ENCODE measurements at places on chromosomes 7 and 10.

DNA sequence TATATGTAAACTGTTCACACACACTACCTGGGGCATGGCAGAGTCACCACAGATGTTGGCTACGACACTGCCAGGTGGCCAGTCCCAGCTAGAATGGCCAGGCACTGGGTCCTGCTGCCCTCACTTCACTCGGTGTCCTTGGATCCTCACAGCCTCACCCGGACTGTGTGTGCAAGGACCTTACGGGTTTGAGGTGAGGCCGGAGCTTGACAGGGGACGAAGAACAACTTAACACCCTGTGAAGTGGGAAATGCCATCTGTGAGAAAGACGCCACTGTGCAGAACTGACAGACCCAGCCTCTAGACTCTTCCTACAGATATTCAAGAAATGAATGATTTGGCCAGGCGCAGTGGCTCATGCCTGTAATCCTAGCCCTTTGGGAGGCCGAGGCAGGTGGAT, 46.7 kb downstream of the KLRG2 start:
- no peak for DNase-seq

DNA sequence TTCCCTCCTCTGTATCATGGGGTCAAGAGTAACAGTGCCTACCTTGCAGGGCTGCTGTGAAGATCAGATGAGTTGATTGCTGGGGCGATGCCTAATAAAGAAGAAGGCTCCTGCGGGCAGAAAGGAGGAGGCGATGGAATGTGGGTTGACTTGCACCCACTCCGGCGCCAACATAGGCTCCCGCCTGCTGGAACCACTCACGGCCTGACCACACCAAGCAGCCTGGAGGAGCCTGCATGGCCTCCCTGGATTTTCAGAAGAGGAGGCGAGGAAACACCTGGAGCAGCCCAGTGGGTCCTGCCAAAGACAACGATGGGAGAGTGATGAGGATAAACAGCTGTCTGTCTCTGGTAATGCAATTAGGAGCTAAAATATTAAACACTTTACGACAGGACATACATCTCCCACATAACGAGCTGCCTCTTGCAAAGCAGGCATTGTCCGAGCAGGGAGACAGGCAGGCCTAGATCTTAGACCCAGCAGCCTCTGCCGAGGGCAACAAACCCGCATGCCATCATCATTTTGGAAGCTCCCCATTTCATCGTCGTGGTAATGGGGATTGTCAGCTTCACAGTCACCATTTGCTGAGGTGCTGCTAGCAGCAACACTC, 302.9 kb upstream of the ZMIZ1 start:
- DNase-seq = no peak

DNA sequence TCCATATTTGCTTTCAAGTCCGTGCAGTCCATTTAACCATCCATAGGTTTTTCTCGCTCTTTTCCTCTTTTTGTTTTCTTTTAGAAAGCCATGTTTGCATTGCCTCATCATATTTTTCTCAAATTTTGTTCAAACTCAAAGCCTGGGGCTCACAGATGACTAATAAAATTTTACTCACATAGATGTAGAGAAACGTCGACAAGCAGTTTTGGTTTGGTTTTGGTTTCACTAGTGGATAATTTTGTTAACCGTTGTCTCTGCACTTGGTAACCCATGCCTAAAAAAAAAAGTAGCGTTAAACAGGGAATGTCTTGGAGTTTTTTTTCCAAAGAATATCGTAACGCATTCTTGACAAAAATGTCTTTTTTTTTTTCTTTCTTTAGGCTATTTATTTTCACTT, 344.2 kb upstream of the GALNT17 start:
- no peak for DNase-seq

DNA sequence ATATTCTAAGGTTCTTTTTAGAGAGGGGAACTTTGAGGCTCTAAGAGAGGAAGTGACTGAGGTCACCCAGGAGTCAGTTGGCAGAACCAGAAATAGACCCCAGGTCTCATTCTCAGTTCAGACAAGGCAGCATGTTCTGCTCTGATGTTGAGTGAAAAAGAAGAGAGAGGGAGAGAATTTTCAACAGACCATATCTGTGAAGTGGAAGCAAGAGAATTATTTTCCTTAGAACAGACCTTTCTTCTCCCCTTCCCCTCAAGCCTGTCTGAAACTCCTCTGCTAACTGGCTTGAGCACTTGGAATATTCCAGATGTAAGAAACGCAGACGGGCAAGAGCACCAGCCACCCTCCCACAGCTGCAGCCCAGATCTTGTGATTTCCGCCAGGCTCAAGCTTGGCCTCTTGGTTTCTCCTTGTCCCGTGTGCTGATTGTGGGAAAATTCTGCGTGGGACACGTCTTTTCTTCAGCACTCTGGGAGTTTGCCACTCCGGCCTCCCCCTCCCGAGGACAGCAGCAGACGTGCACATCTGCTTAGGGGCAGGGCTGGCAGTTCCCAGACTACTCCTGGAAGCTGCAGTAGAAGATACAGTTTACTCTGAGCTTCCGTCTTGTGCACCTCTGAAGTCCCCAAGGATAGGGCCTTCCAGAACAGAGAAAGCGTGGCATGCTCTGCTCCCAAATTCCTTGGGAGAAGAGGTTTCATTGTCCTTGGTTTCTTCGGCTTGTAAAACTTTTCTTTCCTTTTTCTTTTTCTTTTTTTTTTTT, 22.7 kb upstream of the IKZF1 start:
- no peak for DNase-seq

DNA sequence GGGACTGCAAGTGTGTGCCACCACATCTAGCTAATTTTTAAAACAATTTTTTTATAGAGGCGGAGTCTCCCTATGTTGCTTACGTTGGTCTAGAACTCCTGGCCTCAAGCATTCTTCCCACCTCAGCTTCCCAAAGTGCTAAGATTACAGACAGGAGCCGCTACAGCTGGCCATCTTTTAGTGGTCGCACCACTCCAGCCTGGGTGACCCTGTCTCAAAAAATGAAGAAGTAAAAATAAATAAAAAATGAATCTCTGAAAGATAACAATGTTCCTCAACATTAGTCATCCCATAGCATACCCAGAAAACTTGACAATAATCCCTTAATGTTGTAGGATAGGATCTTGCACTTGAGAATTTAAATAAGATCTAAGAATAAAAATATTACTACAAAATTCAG, 18.2 kb downstream of the WBP1L start:
- no peak for DNase-seq

DNA sequence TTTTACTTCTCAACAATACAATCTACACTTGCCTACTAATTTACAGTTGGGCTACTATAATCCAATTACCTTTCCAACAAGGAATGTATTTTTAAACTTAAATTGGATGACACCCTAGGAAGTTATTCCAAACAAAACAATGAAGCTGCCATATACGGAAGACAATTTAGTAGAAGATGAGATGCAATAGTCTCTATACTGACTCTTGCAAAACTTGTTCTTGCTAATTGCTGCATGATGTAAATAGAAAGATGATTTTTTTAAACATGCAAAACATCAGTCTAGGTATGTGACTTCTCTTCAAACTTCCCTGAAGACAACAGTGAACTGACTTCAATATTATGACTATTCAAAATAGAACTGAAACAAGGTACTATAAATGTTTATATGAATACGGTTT, 17.6 kb downstream of the NT5C3A start:
- DNase-seq = no peak

DNA sequence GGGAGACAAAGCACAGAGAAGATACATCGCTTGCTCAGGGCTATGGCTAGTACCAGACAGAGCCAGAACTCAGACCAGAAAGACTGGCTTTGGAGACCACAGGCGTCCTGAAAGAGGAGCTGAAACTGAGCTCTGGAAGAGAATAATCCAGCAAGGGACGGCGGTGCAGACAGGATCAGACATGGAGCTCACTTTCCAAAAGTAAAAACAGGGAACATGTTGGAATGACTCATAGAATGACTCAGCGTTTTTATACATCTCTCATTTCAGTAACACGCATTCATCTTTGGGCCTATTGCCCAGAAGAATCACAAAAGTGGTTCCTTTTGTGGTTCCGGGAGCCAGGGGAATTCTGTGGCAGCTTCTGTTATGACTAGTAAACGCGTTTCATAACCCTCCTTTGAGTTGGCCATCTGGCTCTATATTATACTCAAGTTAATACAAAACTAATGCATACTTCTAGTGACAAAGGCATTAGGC, 37.2 kb downstream of the PLEKHS1 start:
- DNase-seq = no peak

GRCh38 chr10:17316488-17317170, 88.6 kb downstream of the VIM start:
- no peak for DNase-seq

DNA sequence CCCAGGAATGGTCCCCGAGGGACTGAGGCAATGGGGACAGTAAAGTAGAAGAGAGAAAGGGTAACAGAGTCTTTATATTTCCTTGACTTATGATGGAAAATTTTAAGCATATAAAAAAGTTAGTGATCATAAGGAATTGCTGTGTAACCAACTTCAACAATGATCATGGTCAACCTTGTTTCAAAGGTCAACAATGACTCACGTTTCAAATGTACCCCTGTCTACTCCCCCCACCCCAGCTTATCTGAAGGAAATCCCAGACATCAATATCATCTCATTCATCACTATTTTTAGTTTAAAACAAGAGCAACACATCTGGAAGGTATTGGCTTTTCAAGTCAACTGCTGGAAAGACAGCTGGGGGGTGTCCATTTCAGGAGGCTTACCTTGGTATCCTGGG, 92.9 kb downstream of the SMURF1 start:
- no peak for DNase-seq

GRCh38 chr7:157397036-157397720, 60.4 kb downstream of the DNAJB6 start:
- DNase-seq = no peak

DNA sequence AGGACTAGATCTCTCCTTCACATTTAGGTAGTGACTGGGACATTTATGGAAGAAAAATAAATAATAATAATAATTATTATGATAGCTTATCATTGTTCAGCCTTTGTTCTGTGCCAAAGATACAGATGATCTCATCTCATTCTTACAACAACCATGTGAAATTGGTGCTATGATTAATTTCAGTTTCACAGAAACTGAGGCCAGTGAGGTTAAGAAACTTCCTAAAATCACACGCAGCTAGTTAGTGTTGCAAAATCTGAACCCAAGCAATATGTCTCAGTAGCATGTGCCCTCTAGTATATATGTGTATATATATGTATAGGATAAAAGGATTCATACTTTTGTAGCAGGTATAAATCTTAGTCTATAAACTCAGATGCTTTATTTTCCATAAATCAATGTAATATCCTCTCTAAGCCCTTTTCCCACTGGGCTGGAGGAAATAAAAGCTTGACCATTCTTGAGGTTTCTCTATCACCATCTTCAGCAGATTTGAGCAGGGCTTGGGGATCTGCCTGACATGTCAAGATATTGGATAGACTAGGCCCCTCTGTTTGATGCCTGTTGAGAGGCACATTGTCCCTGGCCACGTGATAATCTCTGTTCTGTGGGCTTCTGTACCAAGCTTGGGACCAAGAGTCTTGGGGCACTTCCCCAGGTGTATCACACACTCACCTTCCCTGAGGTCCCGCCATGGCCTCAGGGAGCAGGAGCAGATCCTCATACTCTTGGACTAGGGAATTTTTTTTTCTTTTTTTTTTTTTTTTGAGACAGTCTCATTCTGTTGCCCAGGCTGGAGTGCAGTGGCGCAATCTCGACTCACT, 172.6 kb upstream of the NRP1 start:
- DNase-seq = no peak

DNA sequence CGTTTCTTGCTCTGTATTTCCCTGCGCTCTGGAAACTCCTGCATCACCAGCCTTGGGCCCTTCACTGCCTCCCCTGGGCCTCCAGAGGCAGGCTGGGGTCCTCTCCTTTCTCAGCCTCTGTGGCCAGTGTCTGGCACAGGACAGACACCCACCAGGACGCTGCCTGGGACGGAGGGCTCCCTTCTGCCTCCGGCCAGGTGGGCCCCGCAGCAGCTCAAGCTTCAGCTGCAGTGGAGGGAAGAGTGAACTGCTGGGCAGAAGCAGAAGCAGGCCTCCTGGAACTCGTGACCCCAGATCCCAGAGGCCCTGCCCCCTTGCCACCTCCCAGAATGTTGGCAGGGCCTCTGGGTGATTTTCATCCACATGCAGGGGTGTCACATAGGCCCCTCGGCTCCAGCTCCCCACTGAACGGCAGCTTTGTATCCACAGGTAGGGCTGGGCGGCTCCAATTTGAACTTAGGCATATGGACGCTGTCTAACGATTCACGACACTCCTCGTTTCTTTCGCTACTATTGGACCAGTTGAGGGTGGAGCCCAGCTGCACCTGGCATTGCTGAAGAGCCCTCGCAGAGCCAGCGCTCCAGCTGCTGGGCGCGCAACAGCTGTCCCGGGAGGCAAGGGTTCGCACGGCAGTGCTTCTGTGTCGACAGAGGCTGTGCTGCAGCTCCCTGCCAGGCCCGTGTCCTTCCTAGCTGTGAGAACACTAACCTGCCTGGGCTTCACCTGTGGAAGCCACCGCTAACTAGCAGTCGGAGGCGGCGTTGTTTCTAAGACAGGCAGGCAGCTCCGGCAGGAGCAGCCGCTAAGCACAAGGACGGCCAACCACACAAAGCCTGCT, 18.4 kb upstream of the GPR146 start:
- DNase-seq = no peak

DNA sequence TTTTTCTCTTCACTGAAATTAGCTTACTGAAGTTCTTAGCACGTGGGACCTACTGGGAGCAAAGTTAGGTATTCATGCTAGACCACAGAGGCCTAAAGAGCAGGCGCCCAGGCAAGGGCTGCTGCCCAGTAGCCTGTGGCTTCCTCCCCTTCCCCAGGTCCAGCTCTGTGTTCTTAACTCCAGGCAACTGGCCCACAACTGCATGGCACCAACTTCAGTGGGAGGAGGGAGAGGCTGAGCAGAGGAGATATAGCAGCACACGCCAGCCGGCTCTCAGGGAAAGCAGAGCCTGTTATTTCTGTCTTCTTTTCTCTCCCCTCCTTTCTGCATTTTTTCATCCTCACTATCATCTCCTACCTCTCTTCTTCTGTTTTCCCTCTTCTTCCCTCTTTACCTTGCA, 67.4 kb downstream of the PCGF5 start:
- DNase-seq = no peak

DNA sequence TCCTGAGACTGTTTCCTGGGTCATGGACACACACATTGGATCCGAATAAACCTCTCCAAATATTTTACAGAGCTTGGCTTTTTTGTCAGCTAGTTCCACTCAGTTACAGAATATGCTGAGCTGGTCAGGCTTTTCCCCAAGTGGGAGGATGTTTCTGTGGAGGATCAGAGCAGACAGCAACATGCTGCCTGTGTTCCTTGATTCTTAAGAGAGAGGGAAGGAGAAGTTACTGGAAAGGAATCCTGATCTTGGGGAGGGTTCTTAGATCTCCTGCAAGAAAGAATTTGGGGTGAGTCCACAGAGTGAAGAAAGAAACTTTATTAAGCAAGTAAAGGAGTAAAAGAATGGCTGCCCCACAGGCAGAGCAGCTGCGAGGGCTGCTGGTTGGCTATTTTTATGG, 76.8 kb upstream of the RPA3 start:
- DNase-seq = no peak
